ENCODE measurements at places on chromosomes 4 and X.

DNA sequence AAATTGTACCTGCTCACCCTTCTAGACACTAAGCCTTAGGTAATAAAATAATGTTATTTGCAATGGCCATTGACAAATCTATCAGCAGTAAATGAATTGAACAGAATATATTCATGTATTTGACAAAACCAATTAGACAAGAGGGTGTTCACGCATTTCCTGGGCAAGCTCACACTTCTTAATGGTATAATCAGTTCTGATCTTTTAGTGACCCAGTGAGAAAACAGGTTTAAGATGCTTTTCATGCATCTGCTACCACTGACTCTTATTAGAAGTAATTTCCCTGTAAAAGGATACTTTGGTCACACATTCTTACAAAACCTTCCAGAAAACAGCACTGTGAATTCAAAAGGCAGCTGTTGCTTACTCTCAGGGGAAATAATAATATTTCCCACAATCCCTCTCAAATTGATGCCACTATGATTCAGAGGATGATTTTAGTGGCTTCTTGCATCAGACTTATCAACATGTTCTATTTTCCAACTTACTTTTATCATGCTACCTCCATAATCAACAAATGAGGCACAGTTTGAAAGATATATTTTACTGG, 313.9 kb upstream of the NWD2 start:
- DNase-seq: no peak

GRCh38 chr4:68951078-68951805, at the start of gene UGT2A3:
Gene UGT2A3 (minus strand): TSS chr4:68951804. CDS start chr4:68951760, 44 bp downstream.
- no peak for DNase-seq

GRCh38 chrX:39675162-39675553, 422.6 kb downstream of the BCOR start:
- DNase-seq: no peak

DNA sequence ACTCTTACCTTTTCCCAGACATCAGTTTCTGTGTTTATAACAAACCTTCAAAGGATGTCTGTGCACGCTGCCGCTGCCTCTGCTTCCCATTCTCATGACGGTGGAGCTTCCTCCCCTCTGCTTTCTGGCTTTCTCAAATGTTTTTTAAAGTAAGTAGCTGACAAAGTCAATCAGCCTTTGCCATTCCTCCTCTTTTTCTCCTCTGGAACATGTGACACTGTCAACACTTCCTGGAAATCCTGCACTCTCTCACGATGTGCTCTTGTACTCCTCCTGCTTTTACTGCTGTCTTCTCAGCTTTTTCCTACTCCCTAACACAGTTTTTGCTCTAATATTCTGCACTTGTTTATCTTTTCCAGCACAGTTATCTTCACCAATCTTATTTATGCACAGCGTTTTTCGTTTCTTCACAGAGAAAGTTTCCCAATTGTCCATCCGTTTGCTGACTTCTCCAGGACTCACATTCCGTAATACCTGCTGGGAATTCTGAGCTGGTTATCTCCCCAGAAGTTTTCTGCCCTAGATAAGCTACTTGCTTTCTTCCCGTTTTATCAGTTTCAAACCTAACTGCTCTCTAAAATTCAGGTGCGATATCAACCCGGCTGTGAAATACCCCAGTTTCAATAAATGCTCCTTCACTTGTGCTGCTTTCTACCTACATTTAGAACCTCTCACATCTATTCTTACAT, 465.6 kb upstream of the AGA start:
- no peak for DNase-seq

DNA sequence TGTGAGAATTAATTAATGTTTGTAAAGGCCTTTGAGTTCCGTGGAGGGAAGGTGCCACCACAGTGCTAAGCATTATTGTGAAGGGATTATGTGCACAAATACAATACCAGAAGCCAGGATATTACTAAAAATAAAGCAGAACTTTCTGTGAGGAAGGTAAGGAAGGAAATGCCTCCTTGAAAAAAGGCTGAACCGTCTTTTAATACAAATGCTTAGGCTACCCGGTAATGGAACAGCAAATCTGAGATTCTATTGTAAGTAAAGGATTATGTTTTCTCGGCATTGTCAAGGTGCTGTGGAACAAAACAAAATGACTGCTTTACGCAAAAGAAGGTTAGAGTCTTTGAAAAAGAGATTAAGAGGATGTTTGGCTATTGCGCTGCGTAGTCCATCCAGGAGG, 57.9 kb upstream of the SPRY1 start:
- DNase-seq: no peak

- DNase-seq: no peak
Observed at GRCh38 chr4:36303426-36304137, 22.2 kb downstream of the DTHD1 start.

- peak; percentile 3 for DNase-seq
Observed at GRCh38 chr4:111399623-111400022, 745.6 kb upstream of the FAM241A start.

GRCh38 chr4:48205107-48205506, 64.5 kb downstream of the TEC start:
- no peak for DNase-seq

DNA sequence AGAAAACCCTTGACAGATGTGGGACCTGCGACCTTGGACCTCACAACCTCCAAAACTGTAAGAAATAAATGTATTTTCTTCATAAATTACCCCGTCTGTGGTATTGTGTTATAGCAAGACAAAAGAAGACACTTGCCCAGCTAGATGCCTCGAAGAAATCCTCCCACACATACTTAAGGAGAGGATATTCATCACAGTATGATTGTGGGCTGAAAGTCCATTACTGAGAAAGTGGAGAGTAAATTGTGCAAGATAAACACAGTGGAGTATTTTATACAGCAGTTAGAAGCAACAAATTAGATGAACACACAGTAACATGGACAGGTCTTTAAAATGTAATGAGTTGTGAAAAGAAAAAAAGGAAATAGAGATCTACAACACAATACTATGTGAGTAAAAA, 25.8 kb upstream of the PLA2G12A start:
- no peak for DNase-seq

DNA sequence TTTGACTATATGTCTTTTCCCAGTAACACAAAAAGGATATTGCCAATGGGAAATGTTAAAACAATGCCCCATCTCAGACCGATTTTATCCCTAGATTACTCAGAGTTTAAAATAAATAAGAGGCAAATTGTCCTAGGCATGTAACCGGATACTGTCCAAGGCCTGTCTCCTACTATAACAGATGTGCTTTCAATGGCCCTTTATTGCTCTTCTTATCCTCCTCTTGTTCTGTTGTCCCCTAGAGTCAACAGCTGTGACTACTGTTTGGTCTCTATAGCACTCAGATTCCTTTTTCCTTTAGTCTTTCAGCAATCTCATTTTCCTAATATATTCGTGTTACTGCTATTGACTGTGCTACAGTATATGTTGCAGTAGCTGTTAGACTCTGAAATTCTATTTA, 66.8 kb upstream of the PLS3 start:
- DNase-seq: no peak

GRCh38 chr4:70936200-70936787, 34.1 kb downstream of the MOB1B start:
- peak; percentile 37 for DNase-seq

DNA sequence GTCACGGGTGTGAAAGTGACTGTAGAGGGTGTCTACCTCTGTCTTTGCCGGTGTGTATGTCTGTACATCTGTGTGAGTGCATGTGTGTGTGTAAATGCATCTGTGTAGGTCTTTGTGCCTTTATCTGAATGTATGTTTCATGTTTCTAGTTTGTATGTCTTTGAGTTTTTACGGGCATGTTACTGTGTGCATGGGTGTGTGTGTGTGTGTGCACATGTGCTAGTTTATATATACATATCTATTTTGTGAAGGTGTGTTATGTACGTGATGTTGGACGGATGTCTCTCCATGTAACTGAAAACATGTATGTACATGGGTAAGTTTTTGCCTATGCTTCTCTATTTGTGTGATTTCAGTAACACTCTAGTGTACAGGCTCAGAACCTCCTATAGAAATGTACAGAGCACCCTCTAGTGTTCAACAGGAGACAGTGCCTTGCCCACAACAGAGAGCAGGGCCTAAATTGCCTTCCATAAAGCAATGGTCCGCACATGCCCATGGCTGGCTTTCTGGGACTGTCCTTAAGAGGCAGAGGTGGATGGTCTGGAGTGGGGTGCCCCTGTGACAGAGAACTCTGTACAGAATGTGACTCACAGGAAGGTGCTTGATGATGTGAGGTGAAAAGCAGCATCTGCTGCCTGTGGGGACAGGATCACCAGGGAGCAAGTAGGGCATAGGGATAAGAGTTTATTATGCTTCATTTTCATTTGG, 343.5 kb downstream of the RAPGEF2 start:
- peak; percentile 72 for DNase-seq

DNA sequence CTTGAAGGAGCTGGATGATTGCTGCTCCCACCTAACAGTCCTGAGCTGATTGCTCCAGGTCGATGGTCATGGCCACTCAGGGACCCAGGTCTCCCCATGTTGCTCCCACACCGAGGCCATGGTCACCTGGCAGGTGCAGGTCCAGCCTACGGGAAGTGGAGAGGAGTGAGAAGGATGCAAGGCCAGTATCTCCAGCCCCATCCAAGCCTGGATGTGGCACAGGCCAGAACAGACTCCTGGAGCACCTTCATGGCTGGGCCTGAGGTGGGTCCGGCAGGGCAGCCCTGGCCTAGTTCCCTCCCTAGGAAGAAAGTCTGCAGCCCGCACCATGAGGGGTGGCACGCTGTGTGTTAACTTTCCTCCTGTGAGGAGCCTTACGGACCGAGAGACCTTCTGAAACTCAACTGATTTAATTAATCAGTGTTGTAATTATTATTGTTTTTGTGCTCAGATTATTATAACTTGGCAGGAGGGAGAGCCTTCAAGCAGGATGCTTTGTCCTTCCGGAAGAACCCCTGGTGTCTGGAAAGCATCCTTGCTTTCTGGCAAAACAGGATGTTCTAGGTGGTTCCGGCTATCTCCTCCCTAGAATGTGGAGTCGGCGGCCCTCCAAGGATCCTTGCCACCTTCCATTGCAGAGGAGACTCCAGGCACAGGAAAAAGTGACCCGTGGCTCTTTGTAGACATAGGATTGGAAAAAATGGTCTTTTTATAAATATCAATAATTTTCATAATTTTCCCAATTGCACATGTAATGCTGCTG, 92.3 kb upstream of the ADRA2C start:
- no peak for DNase-seq

- DNase-seq: no peak
Observed at GRCh38 chrX:111543212-111543741, 31.8 kb downstream of the SERTM2 start.

DNA sequence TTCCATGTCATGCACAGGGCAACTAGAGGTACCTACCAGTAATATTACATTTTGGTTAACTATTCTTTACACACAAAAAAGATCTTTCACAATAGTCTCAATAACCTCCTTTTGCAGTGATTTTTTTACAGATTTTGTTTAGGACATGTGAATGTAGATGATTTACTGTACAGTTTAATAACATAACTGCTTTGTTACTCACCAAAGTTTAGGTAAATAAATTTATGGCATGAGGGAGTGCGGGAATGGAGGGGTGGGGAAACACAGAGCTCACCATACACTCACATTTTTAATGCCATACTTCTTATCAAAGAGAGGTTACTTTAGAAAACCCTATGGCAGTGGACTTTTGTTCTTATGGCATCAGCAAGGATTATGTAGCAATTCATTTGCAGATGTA, 93.1 kb upstream of the TEX13A start:
- DNase-seq: no peak

DNA sequence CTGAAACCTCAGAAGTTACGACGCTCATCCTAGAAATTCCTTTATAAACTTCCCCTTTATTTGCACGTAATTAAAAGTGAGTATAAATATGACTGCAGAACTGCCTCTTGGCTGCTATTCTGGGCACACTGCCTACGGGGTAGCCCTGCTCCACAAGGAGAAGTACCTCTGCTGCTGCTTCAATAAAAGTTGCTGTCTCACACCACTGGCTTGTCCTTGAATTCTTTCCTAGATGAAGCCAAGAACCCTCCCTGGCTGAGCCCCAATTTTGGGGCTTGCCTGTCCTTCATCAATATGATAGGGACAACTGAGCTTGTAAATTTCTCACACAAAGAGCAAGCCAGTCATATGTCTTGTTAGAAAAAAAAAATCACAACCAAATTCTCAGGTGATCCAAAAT, 115.8 kb downstream of the VEGFC start:
- no peak for DNase-seq

- no peak for DNase-seq
Observed at GRCh38 chrX:153981771-153982533, 9.4 kb downstream of the TMEM187 start.

DNA sequence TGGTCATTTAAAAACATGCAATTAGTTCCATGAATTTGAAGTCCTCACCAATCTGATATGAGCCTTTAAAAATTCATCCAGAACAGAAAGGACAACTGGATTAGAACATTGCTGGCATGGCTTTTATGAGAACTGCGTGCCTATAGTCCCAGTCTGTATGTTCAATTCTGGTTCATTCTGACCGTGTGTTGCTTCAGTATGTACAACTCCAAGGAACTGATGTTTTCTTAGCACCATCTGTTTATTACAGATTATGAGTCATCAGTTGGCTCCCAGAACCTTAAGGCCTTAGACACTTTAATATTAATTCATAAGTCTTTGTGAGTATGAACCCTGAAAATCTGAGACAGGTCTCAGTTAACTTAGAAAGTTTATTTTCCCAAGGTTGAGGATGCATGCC, 115.0 kb downstream of the CEP44 start:
- DNase-seq: peak; percentile 24

GRCh38 chrX:136030303-136031191, 45.3 kb downstream of the SLC9A6 start:
- peak; percentile 62 for DNase-seq

DNA sequence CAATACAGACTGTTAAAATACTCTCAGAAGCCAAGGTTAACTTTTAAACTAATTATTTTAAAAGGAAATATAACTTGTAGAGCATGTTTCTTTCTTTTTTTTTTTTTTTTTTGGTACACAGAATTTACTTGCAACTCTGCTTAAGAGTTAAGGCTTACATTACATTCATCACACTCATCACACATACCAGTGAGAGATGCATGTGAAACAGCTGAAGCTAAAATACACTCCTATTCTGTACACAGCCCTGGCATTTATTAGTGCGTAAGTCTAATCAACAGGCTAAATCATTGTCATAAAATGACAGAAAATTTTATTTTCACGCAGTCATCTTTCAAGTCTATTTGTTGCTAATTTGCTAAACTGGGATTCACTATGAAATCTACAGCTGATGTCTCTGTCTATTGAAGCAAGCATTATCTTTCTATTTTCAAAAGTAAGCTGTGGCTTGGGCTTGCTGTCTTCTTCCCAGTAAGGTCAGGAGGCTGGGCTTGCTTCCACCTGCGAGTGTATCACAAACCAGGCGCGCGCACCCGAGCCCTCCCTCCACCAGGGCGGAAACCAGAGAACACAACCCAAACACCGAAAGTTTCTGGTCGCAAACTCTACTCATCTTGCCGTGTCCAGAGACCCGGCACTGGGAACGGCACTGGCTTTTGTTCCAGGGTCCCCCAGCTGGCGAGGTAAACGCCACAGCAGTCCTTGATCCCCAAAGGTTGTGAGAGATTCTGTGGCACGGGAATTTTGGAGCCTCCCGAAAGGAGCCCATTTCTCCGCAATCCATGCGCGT, 3.9 kb downstream of the MAML3 start:
- peak; percentile 53 for DNase-seq

DNA sequence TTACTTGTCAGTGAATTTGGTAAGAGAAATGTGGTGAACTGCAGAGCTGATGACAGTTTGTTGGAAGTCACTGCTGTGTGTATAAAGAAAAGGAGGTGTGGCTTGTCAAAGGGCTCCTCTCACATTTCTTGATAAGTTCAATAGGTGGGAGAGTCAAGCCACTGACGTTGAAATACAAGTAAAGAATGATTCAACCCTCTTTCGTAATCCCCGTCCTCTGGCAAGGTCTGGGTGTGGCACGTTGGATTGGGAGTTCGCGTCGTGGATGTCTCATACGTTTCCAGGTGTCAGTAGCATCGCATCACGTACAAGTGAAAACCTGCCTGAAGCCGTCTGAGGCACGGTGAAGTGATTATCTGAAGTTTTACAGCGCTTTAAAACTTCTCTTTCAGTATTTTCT, 76.4 kb downstream of the EGF start:
- DNase-seq: no peak

Data from EL (cell line).